SIG-M5 (cell line): ENCODE measurements at places on chromosomes 1 and 21.

GRCh38 chr1:202501281-202501680 lies 152.8 kb downstream of the PPP1R12B start:
- DNase-seq = no peak

- no peak for DNase-seq
These were observed 13.9 kb downstream of the ASH1L start for GRCh38 chr1:155548706-155549105.

- no peak for DNase-seq
These were observed 192.9 kb upstream of the VAMP3 start for GRCh38 chr1:7578206-7578605.

GRCh38 chr1:2072109-2072806 lies 22.0 kb downstream of the PRKCZ start:
- DNase-seq = no peak

- DNase-seq = no peak
These were observed 9.1 kb upstream of the MATN1 start for GRCh38 chr1:30732277-30732996.

GRCh38 chr21:31624181-31624580 lies 35.3 kb upstream of the SOD1 start:
- no peak for DNase-seq

DNA sequence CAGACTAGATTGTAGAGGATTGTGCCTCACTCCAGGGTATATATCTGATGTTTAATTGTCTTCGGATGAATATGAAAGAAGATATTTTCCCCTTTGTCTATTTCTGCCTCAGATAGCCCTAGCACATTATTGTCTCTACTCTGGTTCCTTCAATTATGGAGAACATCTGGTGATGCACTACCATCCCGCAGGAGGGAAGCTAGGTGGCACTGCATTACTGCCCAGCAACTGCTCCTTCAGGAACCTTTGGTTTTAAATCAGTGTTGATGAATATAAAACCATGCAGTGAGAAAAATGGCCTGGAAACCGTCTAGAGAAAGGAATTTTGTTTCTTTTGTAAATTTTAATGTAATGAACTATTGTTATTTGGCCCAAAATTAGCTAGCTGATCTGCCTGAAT lies 68.5 kb downstream of the GPR88 start:
- DNase-seq = no peak

- peak; percentile 73 for DNase-seq
These were observed 60.0 kb upstream of the ATP5PO start for GRCh38 chr21:33975548-33976081.

DNA sequence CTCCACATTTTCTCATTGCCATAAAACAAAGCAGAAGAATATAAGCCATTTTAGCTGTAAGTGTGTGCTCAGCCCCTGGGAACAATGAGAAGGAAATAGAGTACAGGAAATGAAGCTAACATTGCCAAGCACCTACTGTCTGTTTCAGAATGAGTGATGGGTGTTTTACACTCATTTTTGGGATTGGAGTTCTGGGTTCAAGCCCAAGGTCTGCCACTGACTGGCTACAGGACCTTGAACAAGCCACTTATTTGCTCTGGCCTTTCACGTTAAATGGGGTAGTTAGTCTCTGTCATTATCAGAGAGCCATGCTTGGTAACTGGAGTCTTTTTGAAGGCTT lies 80.7 kb upstream of the KAZN start:
- no peak for DNase-seq

DNA sequence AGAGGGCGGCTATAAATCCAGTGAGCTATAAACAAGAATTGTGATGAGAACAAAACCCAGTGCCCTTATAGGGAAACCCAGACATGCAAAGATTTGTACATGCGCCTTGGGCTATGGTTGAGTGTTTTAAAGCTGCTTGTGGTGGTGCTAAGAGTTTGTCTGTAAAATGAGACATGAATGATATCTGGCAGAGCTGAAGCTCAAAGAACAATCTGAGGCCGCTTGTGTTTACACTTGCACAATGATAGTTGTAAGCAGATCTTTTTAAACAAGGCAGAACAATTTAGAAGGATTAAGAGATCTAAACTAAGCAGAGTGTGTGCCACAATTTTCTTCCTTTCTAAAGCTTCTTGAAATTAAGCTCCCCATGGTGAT lies 80.4 kb upstream of the ADAMTS5 start:
- no peak for DNase-seq

GRCh38 chr1:232555494-232556210 lies 74.3 kb downstream of the SIPA1L2 start:
- DNase-seq = no peak

- no peak for DNase-seq
These were observed 77.8 kb downstream of the ALPL start for GRCh38 chr1:21586846-21587601.

- DNase-seq = no peak
These were observed 3.4 kb upstream of the ECE1 start for GRCh38 chr1:21293537-21294265.

DNA sequence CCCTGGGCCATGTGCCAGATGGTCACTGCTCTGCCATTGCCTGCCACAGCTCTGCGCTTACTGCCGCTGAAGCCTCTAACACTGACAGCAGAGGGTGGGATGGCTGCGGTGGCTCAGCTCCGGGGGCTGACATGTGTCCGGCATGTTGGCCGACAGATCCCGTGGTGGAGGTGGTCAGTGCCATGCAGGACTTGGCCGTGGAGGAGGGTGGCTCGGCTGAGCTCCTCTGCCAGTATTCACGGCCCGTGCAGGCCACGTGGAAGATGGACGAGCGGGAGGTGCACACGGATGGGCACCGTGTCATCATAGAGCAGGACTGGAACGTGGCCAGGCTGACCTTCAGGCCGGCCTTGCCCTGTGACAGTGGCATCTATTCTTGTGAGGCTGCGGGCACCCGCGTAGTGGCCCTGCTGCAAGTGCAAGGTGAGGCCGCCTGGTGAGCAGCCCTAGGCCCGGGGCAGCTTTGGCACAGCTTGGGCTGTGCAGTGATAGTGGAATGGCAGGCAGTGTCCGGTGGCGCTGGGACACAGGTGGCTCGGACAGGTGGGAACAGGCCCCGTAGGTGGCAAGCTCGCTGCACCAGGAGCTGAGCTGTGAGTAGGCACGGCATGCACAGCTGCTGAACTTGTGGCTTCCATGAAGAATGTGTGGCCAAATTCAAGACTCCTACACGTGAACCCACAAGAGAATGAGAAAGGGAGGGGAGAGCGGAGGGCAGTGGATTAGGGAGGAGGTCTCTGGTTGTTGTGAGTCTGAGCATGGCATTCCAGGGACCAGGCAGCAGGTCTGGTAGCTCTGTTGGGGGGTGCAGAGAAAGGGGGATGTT lies 91.8 kb downstream of the TRIM11 start:
- no peak for DNase-seq
